ENCODE measurements at places on chromosomes 2 and 18.

DNA sequence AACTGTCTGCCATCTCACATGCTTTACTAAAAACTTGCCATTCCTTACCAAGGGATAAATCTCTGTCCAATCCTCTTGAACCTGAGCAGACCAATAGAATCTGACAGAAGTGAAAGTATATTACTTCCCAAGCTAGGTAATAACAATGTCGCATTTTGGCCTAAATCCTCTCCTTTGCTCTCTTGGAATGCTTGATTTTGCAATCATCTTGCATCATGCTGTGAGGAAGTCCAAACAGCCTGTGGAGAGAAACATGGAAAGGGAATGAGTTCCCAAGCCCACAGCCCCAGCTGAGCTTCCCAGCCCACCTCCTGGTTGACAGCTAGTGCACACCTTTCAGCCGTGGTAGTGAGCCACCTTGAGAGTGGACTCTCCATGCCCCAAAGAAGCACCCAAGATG lies 540.6 kb downstream of the STK39 start:
- DNase-seq = no peak

- DNase-seq = no peak
Measured at GRCh38 chr2:36743954-36744353, 47.4 kb downstream of the VIT start.

DNA sequence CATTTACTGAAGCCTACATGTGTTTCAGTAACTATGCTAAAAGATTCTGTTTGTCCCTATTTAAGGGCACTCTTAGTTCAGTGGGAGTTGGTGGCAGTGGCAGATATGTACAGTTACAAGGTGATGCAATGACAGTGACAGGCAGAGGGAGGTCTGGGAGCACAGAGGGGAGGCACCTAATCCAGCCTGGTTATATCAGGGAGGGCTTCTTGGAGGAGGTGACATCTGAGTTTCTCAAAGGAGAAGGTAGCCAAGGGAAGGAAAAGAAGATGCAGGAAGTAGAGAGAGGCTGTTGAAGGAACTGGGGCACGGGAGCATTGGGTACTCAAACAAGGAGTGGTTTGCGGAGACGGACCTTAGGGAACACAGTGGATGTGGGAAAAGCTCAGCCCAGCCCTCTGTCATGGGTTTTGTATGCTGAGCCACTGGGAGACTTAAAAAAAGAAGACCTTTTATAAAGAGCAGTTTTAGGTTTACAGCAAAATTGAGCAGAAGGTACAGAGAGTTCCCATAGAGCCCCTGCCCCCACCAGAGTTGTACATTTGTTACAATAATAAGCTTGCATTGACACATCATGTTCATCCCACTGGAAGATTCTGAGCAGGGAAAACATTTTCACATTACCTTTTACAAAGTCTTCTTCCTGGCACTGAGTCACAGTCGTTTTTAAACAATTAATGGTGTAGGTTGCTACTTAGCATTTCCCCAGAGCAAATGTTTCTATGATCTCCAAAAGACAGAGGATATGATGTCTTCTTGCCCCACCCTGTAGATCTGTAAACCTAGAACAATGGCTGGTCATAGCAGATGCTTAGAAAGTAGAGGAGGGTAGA lies 83.0 kb upstream of the TAF1B start:
- DNase-seq = no peak

- no peak for DNase-seq
Measured at GRCh38 chr18:27762054-27762453, 414.9 kb downstream of the CDH2 start.

DNA sequence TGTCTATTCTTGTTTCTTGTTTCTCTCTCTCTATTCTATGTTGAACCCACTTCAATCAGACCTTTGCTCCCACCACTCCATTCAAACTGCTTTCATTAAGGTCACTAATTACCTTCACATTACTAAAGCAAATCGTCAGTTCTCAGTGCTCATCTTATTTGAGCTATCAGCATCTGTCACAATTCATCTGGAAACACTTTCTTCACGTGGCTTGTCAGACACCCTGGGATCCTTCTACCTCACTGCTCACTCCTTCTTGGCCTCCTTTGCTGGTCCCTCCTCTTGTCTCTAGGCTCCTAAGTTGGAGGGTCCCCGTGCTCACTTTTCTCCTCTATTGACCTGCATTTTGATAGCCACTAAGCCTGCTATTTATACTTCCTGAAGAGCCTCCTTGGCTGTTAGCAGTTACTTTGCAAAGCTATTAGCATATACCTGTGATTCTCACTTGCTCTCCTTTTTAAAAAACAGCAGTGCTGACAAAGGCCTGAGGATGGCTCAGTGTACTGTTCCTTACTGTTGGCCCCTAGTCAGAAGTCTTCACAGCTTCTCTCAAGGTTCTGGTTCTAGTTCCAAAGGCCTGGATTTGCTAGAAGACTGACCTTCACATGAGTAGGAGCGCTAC lies 80.2 kb downstream of the PLEKHM3 start:
- no peak for DNase-seq

- DNase-seq = no peak
Measured at GRCh38 chr2:168180483-168180882, 66.9 kb downstream of the STK39 start.

GRCh38 chr18:38972571-38972970 lies 1407.0 kb upstream of the CELF4 start:
- DNase-seq = no peak
